ENCODE measurements at places on chromosomes 12 and 14. TPM values are rescaled to one million over a fixed set of nuclear protein-coding genes. Genes with fewer than 3 reads are reported as not detected.

DNA sequence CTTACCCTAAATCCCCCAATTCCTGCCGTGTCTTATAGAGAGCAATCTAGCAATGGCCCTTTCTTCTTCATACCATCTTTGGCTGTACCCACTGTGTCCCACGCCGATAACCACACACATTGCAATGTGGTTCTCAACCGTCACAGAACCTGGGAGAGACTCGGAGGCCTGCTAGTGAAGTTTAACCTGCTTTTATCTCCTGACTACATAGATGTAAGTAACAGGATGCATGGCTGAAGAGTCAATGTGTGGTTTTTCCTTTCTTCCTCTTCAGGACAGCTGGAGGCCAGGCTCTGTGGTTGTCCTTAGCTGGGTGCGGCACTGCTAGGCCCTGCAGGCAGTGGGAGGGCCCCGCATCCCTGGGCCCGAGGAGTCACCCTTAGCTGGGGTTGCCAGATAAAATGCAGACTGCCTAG is 51.3 kb downstream of the ZNF664 start:
- DNase-seq = no peak

GRCh38 chr14:75230140-75230792 is 48.4 kb upstream of the FOS start:
- DNase-seq = no peak

GRCh38 chr12:54587315-54587873 is 1.1 kb downstream of the PPP1R1A start:
- DNase-seq = no peak

GRCh38 chr12:91817517-91817916 is 328.1 kb downstream of the BTG1 start:
- DNase-seq = no peak

- no peak for DNase-seq
Observed at GRCh38 chr12:12488823-12489550, 73.7 kb downstream of the DUSP16 start.

GRCh38 chr14:23097786-23098185 is 2.5 kb downstream of the C14orf119 start:
- no peak for DNase-seq

DNA sequence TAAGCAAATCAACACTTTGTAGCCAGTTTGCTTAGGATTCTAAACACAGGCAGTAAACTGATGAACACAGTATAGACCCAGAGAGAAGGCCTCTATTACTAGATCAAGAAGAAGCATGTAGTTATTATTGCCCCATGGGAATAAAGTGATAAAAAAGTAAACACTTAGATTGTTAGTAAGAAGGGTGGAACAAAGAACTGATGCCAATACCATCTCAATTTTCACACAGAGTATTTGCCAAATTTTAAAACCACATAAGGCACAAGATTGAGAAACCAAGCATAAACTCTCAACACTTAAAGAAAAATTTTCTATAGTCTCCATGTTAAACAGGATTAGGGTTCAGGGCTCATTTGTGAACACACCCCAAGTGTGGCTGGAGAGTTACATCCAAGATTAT is 77.0 kb upstream of the SYT1 start:
- no peak for DNase-seq

GRCh38 chr12:15581006-15581405 is 208.2 kb downstream of the EPS8 start:
- no peak for DNase-seq

GRCh38 chr14:62187265-62187664 is 425.0 kb downstream of the SNAPC1 start:
- no peak for DNase-seq

DNA sequence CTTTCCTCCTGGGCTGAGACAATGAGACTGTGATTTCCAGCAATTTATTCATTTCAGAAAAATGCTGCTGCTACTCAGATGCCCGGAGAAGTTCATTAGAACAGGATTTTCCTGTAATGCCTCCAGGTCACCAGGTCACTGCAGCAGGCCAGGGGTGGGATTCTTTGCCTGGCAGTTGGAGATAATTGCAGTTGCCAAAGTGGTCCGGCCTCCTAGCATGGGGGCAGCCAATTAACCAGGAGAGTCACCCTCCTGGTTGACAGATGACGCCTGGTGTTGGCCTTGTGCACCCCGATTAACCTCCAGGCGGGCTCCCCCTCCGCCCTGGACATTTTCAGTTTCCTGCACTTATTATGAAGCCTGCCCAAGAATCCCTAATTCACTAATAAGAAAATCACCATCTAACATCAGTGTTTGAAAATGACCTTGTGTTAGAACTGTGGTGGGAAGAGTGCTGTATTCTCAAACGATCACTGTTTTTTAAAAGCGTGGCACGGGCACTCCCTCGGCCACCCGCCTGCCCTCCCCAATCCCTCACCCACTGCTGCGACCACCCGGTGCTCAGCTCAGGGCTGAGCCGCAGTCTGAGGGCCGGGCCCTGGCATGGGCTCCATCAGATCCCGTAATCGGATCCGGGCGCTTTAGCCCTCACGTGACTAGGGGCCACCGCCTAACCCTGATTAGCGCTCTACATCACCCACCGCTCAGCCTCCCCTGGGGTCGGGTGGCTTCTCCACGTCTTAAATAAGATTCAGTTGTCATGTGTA is 12.9 kb downstream of the RIMBP2 start:
- DNase-seq = no peak

- no peak for DNase-seq
Observed at GRCh38 chr12:130337488-130338303, at the start of gene PIWIL1. TSS of gene PIWIL1 (plus strand) at chr12:130337887. CDS start at chr12:130342592, 4,705 bp downstream.

DNA sequence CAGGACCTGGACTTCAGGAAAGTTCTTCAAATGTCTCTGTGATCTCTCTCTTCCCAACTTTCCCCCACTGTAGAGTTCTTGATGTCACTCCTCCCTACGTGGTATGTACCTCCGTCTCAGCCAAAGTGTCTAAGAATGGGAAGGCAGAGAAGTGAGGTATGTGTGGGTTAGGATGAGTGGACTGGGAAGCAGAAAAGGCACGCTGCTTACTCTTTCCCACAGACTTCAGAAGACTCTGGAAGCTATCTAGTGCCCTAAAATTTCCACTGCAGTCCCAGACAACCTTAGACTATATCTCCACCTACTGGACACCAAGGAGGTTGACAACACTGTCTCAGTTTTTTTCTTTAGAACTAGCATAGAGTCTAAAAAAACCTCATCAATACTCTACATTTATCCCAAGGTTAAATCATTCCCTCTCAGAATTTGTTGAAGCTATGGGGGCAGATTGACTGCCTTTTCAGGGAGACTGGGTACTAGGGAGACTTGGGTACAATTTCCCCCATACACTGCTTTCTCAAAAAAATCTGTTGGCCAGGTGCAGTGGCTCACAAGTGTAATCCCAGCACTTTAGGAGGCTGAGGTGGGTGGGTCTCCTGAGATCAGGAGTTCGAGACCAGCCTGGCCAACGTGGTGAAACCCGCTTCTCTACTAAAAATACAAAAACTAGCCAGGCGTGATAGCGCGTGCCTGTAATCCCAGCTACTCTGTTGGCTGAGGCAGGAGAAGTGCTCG is 20.6 kb upstream of the ITGA5 start:
- no peak for DNase-seq

GRCh38 chr12:6823182-6824084 is 1.8 kb downstream of the GPR162 start:
- DNase-seq = no peak

DNA sequence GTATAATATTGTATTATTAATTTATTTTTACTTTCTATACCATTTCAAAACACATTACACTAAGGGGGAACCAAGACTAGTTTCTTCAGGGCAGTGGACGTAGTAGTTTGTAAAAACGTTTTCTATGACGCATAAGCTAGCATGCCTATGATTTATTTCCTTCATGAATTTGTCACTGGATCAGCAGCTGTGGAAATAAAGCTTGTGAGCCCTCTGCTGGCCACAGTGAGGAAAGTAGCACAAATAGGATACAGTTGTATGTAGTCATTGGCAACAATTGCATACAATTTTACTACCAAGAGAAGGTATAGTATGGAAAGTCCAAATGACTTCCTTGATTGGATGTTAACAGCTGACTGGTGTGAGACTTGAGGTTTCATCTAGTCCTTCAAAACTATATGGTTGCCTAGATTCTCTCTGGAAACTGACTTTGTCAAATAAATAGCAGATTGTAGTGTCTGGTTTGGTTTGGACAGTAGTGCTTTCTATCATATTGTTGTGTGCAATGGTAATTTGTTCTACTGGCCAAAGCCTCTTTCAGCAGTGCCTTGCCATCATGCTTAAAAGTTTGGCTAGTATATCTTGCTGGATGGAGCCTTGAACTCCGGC is 24.3 kb upstream of the PLEKHD1 start:
- DNase-seq = peak; percentile 45

GRCh38 chr12:60977966-60978365 is 1282.2 kb upstream of the USP15 start:
- DNase-seq = no peak

The SERPINA1 gene
- total RNA-seq = not detected

The TMX1 gene
- 61.9 TPM for total RNA-seq

All from neural crest cell (in vitro differentiated cells).